Urothelium cell line (cell line): ENCODE measurements at places on chromosomes 3 and 15.

GRCh38 chr3:156356537-156357363, 198.2 kb downstream of the SSR3 start:
- no peak for DNase-seq

DNA sequence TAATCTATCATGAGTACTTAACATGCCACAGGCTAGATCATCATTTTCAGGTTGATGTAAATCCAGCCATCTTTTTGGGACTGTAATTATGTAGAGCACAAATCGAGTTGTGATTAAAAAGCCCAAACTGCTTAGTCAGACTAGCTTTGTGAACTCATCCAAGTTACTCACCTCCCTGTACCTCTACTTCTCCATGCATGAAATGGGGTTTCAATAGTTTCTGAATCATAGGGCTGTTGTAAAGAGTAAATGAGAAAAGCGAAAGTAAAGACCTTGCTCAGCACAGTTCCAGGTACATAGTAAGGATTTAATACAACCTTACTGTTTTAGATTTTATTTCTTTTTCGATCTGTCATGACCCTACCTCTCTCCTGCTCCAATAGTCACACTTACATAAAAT, 85.6 kb upstream of the GAP43 start:
- DNase-seq, result no peak

- no peak for DNase-seq
Observed at GRCh38 chr15:69562116-69562515, 109.5 kb downstream of the RPLP1 start.

DNA sequence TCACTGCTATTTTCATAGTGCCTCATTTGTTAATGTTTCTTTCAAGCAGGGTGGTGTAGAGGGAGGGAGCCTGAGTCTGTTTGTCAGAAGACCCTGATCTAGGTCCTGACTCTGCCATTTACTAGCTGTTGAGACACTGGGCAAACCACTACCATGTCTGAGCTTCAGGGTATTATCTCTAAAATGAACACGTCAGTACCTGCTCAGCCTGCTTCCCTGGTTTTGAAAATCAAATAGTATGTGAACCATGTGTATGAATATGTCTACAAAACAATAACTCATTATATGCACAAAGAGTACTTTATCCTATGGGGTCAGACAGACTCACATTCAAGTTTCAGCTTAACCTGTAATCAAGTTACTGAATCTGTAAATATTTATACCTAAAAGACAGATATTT, 25.1 kb downstream of the SYNPR start:
- no peak for DNase-seq

- no peak for DNase-seq
Observed at GRCh38 chr3:63936925-63937324, 24.7 kb upstream of the SCAANT1 start.

GRCh38 chr3:82505079-82505756, 743.8 kb upstream of the GBE1 start:
- DNase-seq, result no peak
